HepG2 (cell line): ENCODE measurements at places on chromosomes 13 and 19. TPM values are rescaled to one million over a fixed set of nuclear protein-coding genes. Genes with fewer than 3 reads are reported as not detected.
A peak's percentile ranks its signal among the peaks of the same experiment; 100 is the strongest.

DPF1 gene
- 1.7 and 3.2 TPM in 2 replicates for total RNA-seq

DNA sequence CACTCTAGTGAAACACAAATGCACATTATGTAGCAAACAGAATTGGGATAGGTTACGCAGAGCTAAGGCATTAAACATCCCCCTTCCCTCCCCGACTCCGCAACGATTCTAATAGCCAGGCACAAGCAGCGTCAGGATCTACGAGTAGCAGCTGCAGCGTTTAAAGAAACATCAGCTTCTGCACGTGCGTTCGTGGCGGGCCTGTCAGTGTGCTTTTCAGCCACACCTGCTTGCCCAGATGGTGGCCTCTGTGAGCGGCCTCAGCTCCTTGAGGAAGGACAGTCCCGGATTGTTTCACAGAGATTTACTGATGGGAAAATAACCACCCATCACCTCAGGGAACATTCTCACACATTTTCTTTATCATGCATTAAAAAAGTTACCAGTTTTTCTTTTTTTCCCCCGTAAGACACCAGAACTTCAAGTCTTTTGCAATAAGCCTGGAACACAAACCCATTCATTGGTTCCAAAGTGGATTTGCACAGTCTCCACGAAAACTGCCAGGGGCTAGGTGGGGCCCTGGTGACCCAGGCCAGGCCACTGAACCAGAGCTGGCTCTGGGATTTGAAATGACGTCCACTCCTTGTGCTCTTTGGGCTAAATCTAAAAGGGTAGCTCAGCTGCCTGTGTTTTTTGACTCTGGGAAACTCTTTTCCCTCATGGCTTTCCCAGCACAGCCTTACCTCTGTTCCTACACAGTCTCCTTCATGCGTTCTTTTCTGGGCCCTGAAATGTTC is 325.5 kb downstream of the KCNRG start:
- DNase-seq, result no peak

CEACAM7 gene
- total RNA-seq, result not detected in 2 replicates

GRCh38 chr19:50607874-50608785 is 31.6 kb downstream of the SYT3 start:
- peak; percentile 31 for DNase-seq
